ENCODE measurements at places on chromosomes 4 and X.

DNA sequence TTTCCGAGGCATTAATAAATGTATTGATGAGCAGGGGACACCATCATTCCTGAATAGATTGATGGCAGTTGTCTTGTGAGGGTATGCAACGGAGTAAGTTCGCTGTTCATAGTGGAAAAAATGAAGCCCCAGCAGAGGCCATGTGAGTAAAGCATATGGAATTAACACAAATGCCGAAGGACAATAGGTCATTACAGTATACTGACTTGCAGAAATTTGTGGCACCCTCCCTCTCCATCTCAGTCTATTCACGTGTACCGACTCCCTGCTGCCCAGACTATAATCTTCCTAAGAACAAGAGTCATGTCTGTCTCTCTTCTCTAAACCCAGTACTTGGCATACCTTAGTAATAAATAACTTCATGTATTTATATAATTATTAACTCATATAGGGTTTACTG is 47.1 kb upstream of the PCDH10 start:
- no peak for DNase-seq

- DNase-seq, result no peak
These were observed 2.8 kb downstream of the SFRP2 start for GRCh38 chr4:153785910-153786721.

DNA sequence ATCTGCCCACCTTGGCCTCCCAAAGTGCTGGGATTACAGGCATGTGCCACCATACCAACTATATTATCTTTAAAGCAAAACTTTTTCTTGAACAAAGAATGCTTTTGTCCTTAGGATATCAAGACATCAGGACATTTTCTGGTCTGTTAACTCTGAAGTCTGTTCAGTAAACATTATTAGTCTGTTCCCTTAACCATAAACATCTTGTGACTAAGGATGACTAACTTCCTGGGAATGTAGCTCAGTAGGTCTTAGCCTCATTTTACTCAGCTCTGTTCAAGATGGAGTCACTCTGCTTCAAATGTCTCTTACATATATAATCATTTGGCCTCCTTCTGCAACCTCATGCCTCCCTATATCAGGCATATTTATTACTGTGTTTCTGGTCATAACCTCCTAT is 122.9 kb downstream of the UBE2NL start:
- DNase-seq, result peak; percentile 3

- no peak for DNase-seq
These were observed 736.3 kb upstream of the PCDH7 start for GRCh38 chr4:29983890-29984289.

GRCh38 chr4:40789031-40789430 is 39.3 kb downstream of the NSUN7 start:
- no peak for DNase-seq

DNA sequence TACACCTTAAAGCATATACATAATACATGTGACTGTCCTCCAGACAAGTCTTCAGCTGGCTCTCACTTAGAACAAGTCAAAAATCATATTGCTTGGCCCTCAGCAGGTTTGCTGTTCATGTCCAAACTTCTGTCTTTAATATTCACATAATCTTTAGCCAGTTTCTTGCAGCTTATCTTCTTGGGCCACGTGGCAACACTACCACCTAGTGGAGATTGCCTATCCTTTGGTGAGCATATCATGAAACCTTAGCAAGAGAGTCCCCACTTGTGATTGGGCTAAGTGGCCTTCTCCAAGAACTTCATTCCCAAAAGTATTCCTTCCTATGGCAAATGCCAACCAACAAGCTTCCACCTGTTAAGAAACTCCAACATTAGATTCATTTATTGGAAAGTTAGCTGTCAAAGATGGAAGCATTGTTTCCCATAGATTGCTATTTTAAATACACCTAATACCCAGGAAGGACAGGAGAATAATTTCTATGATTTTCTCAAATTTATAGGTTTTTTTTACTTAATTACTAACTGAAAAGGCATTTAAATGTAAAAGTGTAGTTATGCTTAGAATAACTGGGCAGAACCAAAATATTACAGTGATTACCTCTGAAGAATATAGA is 231.9 kb upstream of the INTU start:
- DNase-seq, result peak; percentile 78

DNA sequence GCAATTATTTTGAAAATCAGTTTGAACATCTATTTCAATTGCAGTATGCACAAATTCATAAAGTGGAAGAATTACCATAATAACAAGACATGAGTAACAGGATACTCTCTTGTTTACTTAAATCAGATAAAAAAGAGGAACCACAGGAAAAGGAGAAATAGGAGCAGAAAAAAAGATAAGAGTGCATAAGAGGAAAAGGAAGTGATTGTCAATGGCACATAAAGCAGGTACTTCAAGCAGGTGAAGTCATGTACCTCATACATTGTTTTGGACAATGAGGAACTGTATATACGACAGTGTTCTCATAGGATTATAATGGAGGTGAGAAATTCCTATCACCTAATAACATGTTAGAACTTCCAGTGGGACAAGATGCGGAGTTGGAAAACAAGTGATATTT is 334.5 kb upstream of the PCDH7 start:
- DNase-seq, result no peak

- DNase-seq, result no peak
These were observed 25.1 kb upstream of the APLN start for GRCh38 chrX:129679901-129680300.
